ENCODE measurements at places on chromosomes 5 and 9.

- DNase-seq = peak; percentile 65
Measured at GRCh38 chr9:97853844-97854695, 1.0 kb downstream of the FOXE1 start.

DNA sequence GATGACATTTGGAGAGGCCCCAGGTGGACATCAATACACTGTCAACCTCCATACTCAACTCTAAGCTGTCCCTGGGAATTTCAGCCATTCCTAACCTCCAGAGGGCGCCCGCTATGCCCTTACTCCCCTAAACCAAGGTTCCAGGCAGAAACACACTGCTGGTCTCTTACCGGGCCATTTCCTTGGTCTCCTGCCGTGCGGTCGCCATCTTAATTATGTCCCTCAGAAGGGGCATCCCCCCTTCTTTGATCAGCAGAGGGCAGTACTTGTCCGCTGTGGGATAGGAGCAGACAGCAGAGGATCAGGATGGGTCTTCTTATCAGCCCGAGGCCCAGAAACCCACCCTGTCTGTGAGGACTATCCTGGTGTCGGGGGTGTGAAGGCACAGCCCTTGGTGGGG is 9.3 kb upstream of the ZDHHC12 start:
- no peak for DNase-seq

- no peak for DNase-seq
Measured at GRCh38 chr9:818958-819357, 22.5 kb upstream of the DMRT1 start.

GRCh38 chr9:91410161-91410560 is 13.5 kb downstream of the NFIL3 start:
- no peak for DNase-seq

GRCh38 chr5:77394064-77394715 is 97.9 kb downstream of the WDR41 start:
- no peak for DNase-seq

DNA sequence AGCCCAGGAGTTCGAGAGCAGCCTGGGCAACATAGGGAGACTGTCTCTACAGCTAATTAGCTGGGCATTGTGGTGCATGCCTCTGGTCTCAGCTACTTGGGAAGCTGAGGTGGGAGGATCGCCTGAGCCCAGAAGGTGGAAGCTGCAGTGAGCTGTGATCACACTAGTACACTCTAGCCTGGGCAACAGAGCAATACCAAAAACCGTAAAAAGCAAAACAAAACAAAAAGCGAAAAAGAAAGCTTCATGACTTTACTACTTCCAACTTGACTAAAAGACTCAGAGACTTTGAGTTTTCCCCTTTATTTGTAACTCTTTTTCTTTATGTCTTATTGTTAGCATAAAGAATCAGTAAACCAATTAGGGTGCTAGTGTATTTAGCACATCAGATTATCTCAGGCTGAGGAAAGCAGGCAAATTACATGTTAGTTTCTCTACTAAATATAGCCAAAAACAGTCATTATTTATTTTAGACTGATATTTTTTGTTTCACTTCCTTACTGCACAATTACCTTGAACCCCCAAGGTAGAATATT is 5.4 kb downstream of the RAD17 start:
- DNase-seq = no peak
